ENCODE measurements at places on chromosomes 1 and 21.

DNA sequence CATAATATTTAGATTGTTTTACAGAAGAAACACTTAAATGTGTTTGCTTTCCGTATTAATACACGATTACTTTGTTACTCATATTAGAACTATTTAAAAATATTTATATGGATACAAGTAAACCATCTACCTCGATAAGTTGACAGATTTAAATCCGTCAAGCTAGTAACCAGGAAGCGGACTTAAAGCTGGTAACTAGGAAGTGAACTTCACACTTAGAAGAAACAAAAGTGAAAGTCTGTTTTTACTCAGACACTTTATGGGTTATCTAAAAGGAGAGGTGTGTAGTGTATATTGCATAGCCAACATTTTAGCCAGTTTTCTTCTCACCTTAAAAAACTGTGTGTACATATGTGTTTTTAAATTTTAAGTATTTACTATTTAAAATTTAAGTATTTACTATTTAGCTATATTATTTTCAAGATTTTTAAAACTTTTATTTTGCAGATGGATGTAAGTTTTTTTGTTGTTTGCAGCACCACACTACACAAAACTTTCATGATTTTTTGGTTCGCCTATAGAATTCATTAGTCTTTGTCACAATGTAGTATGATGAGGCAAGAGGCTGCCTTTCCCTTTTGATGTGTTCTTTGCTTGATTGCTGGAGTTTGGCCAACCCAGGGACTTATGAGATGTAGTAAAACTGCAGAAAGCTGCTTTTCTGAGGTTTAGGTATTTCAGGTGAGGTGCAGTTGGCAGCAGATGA, 2.7 kb downstream of the USP25 start:
- no peak for DNase-seq

GRCh38 chr1:25996966-25997827, 666 bp downstream of the PAFAH2 start:
- no peak for DNase-seq

GRCh38 chr1:232538224-232538942, 91.5 kb downstream of the SIPA1L2 start:
- no peak for DNase-seq

- DNase-seq: no peak
Measured at GRCh38 chr1:160489513-160490261, 33.4 kb downstream of the SLAMF6 start.

GRCh38 chr1:99677416-99677815, 31.5 kb downstream of the PALMD start:
- DNase-seq: no peak

GRCh38 chr1:199574950-199575349, 452.6 kb upstream of the NR5A2 start:
- DNase-seq: no peak

DNA sequence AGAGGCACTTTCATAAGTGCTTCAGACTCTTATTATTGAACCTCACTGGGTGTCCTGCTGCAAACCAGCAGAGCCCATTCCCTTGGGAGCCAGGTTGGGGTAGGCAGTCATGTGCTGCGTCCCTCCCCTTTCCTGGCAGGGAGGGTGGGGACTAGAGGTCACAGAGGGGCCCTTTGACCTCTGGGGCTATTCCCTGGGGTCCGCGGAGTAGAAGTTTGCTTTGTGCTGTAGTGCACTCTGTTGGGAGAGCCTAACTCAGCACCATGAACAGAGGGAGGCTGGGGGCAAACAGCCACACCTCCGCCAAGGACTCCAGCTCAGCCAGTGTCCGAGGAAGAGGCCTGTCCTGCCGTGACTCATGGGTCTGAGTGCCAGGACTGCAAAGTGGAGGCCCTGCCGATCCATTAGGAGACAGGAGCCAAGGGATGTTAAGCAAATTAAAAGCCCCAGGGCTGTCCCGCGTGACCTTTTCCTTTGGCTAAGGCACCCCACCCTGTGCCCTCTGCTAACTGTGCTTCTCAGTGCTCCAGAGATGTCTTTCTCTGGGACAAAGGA, 3.0 kb upstream of the IGSF21 start:
- DNase-seq: no peak

GRCh38 chr1:231919886-231920285, 293.3 kb downstream of the DISC1 start:
- no peak for DNase-seq

DNA sequence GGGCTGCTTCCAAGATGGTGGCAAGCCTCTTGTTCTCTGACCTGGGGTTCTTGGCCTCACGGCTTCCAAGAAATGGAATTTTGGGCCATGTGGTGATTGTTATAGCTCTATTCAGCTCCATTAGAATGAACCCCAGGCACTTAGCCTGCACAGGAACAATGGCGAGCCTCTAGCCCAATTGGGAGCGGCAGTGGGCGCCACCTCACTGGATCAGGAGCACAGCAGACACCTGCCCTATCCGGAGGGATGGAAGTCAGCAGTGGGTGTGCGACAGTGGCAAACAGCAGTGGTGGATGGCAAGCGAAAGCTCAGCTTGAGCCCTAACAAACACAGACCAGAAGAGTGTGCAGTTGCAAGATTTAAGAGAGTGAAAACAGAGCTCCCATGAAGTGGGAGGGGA, 230.9 kb downstream of the GPR52 start:
- DNase-seq: no peak

GRCh38 chr1:24558902-24559791, 3.3 kb downstream of the NCMAP start:
- no peak for DNase-seq

- no peak for DNase-seq
Measured at GRCh38 chr1:187854457-187854856, 1025.7 kb downstream of the PLA2G4A start.

GRCh38 chr1:175536921-175537320, 206.5 kb downstream of the TNR start:
- no peak for DNase-seq

GRCh38 chr1:34268311-34268954, 91.7 kb downstream of the C1orf94 start:
- DNase-seq: no peak

DNA sequence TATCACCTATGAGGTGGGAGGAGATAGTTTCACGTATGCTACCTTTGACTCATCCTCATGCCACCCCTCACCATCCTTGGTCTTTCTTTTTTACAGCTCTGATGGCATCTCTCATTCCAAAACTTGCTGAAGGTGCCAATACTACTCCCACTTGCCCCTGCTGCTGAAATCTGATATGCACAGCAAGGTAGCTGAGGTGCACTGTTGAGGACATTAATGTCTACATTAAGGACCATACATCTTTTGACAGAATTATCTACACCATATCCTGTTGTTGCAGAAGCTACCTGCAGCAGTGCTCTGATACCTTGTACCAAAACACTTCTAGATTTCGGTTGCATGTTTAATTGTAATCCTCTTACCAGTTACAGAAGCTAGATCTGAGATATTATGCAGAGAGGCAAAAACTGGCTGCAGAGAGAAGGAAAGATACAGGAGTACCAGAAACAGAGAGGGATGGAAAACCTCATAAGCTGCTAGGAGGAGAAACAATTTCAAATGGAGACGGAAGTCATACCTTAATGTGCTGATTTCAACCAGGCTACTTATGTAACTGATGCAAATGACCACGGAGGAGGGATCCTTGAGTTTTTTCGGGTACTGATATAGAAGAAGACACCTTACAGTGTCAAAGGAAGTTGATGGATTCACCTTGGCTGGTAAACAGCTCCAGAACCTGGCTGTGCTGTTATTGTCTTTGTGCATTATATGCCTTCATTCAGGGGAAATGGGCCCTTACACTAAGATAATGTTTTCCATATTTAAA, 19.3 kb upstream of the PTPRC start:
- no peak for DNase-seq

GRCh38 chr1:13682444-13682843, 17.5 kb upstream of the PRDM2 start:
- DNase-seq: no peak

DNA sequence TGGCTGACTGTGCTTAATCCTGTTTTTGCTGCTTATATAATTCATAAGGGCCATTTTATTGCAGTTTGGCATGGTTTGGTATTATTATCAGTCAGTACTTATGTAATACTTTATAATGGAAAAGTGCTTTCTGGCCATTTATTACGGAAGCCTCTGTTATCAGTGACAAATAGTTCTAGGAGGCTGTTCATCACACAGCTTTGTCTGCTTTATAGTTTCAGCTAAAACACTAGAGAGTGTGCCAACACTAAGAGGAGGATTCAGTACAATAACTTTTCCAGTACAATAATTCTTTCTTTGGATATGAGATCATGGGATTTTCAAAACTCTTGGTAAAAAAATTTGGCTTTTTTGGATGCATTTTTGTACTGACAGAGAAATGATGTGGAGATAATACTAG, 102.9 kb upstream of the PTGFR start:
- DNase-seq: no peak

DNA sequence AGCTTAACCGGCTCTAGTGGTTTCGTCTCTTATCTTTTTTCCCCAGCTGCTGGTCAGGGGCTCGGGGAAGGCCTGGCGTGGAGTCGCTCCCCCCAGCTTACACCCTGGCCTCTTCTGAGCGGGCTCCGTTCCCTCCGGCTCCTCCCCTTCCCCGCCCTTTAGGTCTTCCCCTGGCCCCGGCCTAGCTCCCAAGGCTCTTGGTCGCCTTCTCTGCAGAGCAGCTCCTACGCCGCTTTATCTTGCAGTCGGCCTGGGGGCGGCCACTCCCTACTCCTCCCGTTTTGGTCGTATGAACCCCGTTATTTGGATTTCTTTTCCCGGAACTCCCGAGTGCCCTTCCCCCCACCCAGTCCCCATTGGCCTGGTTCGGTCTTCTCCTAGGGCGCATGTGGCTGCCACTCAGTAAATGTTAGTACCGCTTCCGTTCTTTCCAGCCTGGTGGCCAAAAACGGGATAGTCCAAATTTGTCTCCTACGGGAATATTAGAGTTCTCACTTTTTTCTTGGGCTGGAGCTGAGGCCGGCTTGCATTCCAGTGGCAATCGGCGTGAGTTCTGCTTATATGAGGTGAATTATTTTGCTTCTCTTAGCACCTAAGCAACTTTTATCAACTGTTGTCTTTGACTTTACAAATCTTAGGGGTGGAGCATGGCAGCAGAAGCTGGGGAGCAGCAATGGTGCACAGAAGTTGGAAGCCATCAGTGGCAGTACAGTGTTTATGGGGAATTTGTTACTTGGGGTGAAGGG, 467 bp downstream of the THRAP3 start:
- no peak for DNase-seq

DNA sequence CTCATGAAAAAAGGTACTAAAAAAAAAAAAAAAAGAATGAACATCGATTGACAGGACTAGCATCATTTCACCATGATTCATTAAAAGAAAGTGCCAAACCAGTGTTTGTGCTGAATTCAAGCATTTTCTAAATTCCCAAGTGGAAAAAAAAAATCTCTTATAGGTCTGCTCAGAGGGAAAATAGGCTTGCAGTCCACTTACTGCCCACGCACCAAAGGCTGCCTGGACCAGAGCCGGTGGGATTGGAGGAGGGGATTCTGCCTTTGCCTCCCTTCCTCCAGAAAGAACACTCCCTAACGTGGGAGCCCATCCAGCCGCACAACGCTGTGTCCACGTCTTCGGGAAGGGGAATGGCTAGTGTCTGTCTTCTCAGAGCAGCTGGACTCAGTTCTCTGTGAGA, 5.5 kb upstream of the TRAPPC10 start:
- DNase-seq: no peak

- no peak for DNase-seq
Measured at GRCh38 chr1:115274467-115274866, 63.6 kb downstream of the NGF start.

DNA sequence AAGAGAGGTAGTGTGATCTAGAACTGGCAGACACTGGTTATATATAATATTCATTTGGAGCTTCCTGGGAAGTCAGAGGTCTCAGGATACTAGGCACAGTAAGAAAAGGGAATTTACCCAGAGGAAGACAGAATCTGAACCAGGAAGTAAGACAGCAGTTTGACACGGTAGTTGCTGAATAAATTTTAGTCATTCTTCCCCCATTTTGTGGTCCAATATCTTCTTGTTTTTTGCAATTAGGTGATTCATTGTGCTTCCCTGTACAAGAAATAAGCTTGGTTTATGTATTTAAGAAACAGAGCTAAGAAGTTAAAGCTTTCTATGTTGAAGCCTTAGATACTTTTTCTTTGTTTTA, 1.3 kb downstream of the TMEM167B start:
- DNase-seq: no peak

DNA sequence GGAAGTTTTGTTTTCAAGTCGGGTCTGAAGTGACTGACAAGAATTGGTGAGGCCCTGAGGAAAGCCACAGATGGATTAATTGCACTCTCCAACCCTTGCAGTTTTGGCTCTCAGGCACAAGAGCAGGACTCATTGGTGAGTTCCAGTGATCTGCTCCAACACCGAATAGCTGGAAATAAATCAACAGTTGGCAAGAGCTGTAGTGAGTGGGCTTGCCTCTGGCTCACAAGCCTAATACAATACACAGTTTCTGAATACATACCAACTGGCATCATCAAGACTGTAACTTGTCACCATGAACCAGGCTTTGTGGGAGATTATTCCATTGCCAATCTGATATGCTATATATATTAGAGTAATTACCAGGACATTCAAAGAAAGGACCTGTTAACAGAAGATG, 131.6 kb downstream of the GRIK1 start:
- no peak for DNase-seq

GRCh38 chr1:191993549-191993948, 164.7 kb upstream of the RGS18 start:
- no peak for DNase-seq

DNA sequence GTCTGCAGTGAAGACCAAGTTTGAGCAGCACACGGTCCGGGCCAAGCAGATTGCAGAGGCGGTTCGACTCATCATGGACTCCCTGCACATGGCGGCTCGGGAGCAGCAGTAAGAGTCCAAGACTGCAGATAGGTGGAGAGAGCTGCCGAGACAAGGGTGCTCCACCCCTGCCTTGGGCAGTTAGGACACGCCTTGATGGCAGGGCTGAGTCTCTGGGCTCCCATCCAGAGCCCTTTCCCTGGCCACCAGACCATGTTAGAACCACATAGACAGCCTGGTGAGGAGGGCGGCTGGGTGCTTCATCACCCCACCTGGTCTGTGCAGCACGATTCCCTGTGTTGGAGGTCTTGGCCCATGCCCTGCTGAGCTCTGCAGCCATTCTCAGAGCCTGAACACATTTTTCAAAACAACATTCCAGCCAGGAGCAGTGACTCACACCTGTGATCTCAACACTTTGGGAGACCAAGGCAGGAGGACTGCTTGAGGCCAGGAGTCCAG, 17.3 kb upstream of the MIIP start:
- DNase-seq: no peak

DNA sequence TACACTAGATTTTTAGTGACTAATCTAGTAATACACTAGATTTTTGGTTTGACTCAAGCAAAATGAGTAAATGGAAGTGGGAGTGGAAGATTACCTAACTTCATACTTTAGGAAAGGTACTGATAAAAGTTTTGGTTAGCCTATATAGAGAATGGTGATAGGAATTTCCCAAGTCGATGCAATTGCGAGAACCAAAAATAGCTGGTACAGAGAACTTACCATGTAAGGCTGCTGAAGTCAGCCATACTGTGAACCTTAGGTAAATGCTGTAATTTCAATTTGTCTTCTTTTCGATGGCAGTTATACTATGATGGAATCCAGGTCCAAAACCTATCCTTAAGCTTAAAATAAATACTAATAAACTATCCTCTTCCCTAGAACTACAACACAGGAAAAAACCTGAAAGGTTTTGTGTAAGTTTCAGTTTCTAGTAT, 4.6 kb downstream of the PNRC2 start:
- no peak for DNase-seq

GRCh38 chr1:226664413-226665101, 74.5 kb downstream of the ITPKB start:
- no peak for DNase-seq
